ENCODE measurements at places on chromosomes 11 and 22. TPM values are rescaled to one million over a fixed set of nuclear protein-coding genes. Genes with fewer than 3 reads are reported as not detected.

TRMT2A gene
- 38.5 TPM for polyA plus RNA-seq

PRODH gene
- polyA plus RNA-seq, result 7.4 TPM

NRIP3 gene
- polyA plus RNA-seq, result 1.2 TPM

OR51E2 gene
- polyA plus RNA-seq, result 0.89 TPM

HARBI1 gene
- 4.8 TPM for polyA plus RNA-seq

GRCh38 chr11:23551706-23552105 is 691.4 kb upstream of the CCDC179 start:
- DNase-seq, result no peak

- no peak for DNase-seq
These were observed 81.8 kb downstream of the ETS1 start for GRCh38 chr11:128505449-128506065.

GRCh38 chr11:64085906-64086257 is 50.2 kb downstream of the FLRT1 start:
- DNase-seq, result no peak

- DNase-seq, result peak; percentile 66
These were observed 642 bp upstream of the PIK3C2A start for GRCh38 chr11:17208257-17208999.

DNA sequence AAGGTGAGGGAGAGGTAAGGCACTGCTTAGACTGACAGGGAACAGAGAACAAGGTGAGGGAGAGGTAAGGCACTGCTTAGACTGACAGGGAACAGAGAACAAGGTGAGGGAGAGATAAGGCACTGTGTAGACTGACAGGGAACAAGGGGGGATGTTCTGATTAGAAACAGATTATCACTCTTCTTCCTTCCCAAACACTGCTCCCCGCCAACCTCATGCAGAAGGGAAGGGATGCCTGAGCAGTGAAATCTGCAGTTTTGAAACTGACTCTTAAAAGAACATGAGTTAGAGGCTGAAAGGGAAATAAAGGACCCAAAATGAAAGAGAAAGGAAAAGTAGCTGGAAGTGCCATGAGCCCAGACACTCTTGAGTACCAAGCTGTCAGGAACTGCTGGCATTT is 29.8 kb downstream of the NEFH start:
- DNase-seq, result no peak

DNA sequence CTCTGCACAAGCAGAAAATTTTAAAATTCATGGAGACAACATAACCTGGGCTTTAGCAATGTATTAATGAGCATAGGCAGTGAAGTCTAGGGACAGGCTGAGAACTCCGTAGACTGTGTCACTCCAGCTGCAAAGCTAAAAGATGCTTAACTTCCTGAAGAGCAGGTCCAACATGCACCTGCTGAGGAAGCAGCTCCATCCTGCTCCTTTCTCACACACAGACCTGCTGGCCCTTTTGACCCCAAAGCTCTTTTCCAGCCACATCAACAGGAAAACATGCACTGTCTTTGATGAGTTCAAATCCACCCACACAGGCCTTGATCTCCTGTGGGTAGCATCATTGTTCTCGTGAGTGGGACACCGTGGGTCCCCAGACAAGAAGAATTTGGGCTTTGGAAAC is 36.0 kb downstream of the SYN3 start:
- DNase-seq, result no peak

DNA sequence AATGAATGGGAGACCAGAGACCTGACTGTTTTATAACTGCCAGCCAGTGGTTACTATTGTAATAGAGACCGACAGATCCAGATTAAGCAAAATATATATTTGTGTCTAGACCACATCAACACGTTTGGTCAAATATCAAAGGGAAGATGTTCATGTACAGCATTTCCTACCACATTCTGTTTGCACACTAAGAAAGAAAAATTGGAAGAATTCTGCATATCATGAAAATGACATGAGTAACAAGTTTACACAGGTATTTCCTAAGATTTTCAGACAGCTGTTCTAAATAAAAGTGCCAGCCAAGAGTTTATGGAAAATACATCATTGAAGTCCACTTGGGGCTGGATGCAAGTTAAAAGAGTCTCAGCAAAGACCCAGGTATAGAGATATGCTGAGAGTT is 145.5 kb upstream of the ANO3 start:
- DNase-seq, result no peak

- DNase-seq, result no peak
These were observed 2.2 kb downstream of the APOA1 start for GRCh38 chr11:116835042-116835772.

DNA sequence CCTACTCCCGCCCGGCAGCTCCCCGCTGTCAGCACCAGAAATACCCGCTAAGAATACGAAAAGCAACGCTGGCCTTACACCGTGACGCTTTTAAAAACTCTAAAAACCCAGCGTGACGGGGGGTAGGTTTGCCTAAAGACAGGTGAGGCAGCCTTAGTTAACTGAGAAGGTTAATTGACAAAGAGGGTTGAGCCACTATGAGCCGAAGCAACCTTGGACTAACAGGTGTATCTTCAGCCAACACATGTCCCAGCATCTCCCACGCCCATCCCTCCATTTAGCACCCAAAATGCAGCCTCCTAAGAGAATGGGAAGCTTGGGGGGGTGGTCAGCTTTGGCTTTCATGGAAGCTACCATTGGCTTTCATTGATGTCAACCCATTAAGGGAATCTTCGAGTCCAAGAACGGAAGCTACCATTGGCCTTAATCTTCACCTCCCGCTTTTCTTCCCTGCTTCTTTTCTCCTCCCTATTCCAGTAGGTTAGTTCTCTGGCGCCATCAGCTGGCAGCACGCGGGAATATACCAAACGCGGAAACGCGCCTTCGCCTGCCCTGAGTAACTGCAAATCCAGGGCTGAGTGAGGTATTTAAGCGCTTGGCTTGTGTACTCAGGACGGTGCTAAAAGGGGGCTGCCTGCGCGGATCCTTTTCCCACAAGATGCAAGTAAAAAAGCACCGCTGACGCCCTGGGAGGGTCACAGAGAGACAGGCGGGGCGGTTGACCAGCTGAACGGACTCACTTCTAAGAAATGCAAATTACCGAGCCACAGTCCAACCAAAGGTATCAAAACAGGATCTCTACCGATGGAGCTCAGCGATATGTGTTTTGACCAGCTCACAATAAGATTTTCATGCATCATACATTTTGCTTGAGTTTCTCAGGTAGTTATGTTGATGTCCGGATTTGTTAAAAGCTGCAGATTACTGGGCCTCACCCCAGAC is 38.5 kb upstream of the GLYATL1 start:
- DNase-seq, result peak; percentile 71

- no peak for DNase-seq
These were observed 489 bp downstream of the RNF214 start for GRCh38 chr11:117232911-117233409.

DNA sequence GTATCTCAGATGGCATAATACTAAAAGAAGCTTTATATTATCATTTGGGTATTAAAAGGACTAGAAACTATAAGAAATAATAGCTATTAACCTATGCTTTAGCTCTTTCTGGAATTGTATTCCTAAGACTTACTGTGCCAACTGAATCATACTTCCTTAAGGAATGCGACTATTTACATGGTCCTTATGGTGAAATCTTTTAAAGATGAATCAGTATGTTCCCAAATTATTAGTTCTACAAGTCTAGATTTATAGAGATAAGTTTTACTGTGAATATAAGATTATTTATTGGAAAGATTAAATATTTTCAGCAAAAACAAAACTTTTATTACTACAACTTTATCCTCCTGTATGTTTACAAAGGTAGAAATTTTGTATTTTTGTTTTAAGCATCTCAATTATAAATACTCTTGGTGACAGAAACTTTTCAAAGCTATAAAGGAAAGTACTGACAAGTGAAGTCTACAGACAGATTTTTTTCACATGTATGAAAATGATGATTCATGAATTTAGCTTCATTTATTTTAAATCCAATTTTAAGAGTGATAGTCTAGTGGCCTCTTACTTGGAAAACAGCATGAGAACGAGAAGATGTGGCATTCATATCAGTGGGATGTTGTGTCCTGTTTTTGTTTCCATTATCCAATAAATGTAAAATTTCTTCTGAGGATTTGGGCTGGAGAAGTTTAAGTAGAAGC is 17.8 kb downstream of the KIF18A start:
- DNase-seq, result no peak

DNA sequence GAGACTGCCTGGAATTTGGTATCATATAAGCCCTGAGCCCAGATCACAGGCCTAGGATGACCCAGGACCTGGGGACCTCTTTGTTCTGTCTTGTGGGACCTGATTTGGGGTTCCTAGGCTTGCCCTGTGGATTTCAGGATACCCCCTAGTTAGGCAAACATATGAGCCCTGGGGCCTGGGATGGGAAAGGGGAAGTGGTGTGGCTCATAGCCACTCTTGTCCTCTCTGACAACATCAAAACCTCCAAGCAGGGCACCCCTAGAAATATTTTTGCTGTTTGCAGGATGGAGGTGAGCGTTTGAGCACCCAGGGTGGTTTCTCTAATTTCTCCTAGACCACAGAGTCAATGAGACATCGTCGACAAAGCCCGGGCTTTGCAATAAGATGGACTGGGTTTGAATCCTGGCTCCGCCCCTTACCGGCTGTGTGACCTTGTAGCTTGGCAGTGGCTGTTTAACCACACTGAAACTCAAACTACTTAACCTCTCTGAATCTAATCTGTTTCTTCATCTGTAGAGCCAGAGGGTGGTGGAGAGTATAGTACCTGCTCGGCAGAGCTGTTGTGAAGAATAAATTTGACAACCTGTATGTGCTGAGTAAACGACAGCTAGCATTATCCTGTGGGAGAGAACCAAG is 5.3 kb upstream of the LRRC10B start:
- DNase-seq, result no peak

GRCh38 chr11:60989093-60989650 is 17.7 kb downstream of the CD6 start:
- DNase-seq, result no peak

- DNase-seq, result no peak
These were observed 260.0 kb downstream of the TBC1D22A start for GRCh38 chr22:47022475-47022874.

GRCh38 chr11:92776676-92777075 is 192.8 kb upstream of the MTNR1B start:
- DNase-seq, result no peak

- no peak for DNase-seq
These were observed at the start of gene SOX10 for GRCh38 chr22:37983860-37984791. Gene SOX10, minus strand, starts transcription at chr22:37984555. Its CDS starts 771 bp downstream, at chr22:37983784.

DNA sequence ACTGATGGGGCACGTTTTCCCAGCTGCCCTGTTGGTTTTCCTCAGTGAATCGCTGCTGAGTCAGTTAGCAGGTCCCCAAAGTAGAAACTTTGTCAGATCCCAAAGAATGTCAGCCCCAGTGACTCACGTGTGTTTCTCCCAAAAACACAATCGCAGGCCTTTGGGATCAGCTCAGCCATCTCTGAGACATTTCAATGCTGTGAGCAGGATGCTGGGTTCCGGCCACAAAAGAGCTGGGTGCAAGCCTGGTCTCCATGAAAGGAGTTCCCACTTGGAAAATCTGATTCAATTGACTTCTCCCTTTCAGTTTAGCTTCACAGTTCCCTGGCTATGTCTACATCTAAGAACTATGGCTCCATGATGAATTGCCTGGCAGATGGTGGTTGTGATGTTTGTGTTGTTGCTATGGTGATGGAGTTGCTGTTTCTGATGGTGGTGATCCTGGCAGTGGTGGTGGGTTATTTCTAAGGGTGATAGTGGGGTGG is 28.0 kb downstream of the MYEOV start:
- DNase-seq, result no peak

DNA sequence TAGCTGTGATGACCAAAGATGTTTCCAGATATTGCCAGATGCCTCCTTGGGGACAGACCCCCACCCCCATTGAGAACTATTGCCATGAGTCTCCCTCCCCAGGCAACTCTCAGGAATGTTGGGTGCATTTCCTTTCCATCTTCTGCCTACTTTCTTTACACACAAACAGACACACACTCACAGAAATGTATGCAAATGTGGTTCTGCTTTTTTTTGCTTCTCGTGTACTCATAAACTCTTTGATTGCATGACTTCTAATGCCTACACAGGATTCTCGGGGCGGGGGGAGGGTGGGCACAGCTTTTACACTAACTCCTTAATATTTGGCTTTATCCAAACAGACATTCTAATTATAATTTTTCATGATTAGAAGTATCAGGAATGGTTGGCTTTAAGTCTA is 53.3 kb upstream of the SUSD2 start:
- no peak for DNase-seq
